ENCODE measurements at places on chromosomes 1 and 21. TPM values are rescaled to one million over a fixed set of nuclear protein-coding genes. Genes with fewer than 3 reads are reported as not detected.

DNA sequence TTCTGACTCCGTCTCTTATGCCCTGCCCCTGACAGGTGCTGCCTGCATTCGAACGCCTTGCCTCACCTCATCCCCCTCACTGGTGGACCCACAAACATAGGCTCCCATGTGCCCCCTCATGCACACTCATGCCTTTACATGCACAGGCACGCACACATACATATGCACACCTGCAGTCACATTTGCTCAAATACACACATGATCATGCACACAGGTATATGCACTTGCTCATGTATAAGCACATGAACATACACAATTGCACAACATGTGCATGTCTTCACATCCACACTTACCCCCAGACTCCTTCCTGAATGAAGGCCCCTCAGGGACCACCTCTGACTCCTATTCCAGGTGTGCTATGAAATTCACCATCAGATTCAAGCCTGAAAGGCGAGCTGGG is 506.9 kb downstream of the PTPRU start:
- DNase-seq, result no peak

DNA sequence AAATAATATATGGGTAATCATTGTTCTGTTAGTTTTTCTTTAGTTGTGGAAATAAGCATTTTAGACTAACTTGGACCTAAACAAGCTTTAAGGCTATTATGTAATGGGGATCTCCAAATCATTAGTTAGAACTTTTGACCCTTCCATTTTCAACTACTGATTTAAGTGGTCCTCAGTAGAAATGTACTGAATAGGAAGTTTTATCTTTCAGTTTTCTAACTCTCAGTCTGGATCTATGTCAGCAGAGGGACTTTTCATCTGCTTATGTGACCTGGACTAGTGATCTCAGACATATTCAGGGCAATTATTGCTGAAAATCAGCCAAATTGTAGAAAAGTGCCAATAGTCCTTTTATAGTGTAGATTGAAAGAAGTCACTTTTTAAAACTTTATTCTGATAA is 56.0 kb downstream of the SASS6 start:
- DNase-seq, result no peak

GRCh38 chr1:200292699-200293098 is 117.1 kb downstream of the ZNF281 start:
- DNase-seq, result no peak

DNA sequence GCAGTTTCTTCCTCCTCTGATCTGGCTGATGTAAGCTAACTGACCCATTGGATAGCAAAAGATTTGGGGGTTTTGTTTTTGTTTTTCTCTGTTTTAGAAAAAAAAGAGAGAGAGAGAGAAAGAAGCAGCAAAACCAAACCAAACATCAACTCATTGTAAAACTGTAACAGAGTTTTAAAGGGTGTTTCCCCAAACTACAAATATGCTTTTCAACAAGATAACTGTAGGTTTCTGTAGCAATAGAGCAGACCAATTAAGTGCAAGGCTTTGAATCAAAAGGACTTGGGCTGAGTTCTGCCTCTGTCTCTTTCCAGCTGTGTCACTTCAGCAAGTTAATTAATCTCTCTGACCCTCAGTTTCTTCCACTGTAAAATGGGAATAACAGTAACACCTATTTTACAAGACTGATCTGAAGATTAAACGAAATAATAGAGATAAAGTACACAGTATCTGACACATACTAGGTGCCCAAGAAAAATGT is 44.5 kb downstream of the RRAGC start:
- DNase-seq, result no peak

GRCh38 chr21:17708522-17709265 is 96.0 kb upstream of the BTG3 start:
- no peak for DNase-seq

DNA sequence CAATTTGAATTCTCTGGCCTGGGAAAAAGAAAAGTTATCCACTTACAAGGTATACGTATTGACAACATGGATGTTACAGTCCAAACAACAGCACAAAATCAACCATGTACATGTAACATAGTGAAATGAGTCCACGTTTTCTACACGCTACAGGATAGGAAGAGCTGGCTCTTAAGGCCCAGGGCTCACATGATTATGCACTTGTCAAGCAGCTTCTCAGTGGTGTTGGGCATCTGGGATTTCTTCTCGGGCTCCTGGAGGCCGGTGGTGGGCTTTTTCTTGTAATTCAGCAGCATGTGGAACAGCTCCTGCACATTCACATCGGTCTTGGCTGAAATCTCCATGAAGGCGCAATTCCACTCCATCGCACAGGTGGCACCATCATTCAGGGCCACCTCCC is 4.0 kb downstream of the DIRAS3 start:
- no peak for DNase-seq

- DNase-seq, result no peak
These were observed 336.0 kb downstream of the RRAGC start for GRCh38 chr1:38523568-38523939.

GRCh38 chr1:57889676-57890320 is 465.9 kb upstream of the DAB1 start:
- no peak for DNase-seq

The B3GALT5 gene
- total RNA-seq, result 0.02 TPM

The HUNK gene
- not detected for total RNA-seq

The CELA3A gene
- not detected for total RNA-seq

The ERRFI1 gene
- total RNA-seq, result 1.9 TPM

The TSPEAR gene
- total RNA-seq, result not detected

The SH2D1B gene
- not detected for total RNA-seq

The TFF3 gene
- total RNA-seq, result not detected

The AMPD2 gene
- total RNA-seq, result 113 TPM

The NADK gene
- 67.6 TPM for total RNA-seq

All from activated naive CD4-positive, alpha-beta T cell treated with anti-CD3 and anti-CD28 coated beads, Interleukin-2, amount 50 U/mL, for 72 hours (primary cell).